Thoracic aorta endothelial cell (primary cell): ENCODE measurements at places on chromosomes 7 and 10. TPM values are rescaled to one million over a fixed set of nuclear protein-coding genes. Genes with fewer than 3 reads are reported as not detected.

MICALL2 gene
- 17.3 and 22.9 TPM in 2 replicates for total RNA-seq

VSTM2A gene
- not detected in 2 replicates for total RNA-seq

ABCA13 gene
- total RNA-seq = under 0.01 and 0.07 TPM in 2 replicates

OR9A2 gene
- 0.27 TPM in 1 of 2 replicates, not detected in the other for total RNA-seq

TPST1 gene
- total RNA-seq = 21.8 and 30.9 TPM in 2 replicates

PON1 gene
- not detected in 2 replicates for total RNA-seq

EPDR1 gene
- 5.5 and 5.7 TPM in 2 replicates for total RNA-seq

ITPRID1 gene
- total RNA-seq = not detected in 2 replicates
